ENCODE measurements at places on chromosomes 3 and 15.

DNA sequence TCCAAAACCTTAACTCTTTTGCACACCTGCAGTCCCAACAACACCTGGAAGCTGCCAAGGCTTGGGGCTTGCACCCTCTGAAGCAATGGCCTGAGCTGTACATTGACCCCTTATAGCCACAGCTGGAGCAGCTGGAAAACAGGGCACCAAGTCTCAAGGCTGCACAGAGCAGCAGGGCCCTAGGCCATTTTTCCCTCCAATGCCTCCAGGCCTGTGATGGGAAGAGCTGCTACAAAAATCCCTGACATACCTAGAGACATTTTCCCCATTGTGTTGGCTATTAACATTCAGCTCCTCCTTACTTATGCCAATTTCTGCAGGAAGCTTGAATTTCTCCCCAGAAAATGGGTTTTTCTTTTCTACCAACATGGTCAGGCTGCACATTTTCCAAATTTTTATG lies 231.0 kb downstream of the ZMAT3 start:
- DNase-seq, result no peak

DNA sequence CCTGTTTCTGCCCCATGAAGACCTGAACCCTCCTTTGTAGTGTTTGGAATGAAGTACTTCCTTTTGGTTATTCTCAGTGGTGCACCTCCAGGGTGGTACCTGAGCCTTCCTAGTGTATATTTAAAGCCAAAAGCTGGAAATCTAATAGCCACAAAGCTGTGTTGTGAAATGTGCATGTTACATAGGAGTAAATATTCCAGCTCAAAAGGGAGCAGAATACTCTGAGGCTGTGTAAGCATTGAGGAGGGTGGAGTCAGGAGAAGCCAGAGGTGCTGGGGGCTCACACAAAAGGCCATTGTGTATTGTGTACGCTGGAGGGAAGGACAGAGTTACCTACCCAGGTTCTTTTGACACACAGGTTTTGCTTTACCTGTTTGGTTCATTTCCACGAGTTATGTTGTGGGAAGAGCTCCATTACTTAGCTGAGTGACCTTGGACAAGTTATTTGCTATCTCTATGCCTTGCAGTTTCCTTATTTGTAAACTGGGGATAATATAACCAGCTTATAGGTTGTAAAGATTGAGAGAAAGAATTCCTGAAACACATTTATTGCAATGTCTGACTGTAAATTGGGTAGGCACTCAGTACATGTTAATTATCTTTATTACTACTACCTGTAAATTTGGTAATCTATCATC lies 24.7 kb downstream of the GPR171 start:
- DNase-seq, result no peak

GRCh38 chr3:4006288-4006687 lies 207.1 kb downstream of the LRRN1 start:
- no peak for DNase-seq

DNA sequence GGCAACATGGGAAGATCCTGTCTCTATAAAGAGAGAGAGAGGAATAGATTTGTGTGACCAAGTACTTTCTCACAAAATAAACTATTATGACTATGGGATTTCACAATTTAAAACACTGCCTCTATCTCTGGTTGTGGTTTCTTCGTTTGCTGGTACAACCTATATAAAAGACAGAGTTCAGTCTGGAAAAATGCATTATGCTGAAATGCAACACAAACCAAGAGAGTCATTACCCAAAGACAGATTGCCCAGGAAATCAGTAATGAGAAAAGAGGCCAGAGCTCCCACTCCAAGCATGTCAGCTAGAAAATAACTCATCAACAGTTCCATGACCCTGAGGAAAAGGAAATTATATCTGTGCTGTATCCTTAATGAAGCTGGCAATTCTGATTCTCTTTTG lies 23.2 kb downstream of the GPR176 start:
- DNase-seq, result no peak

DNA sequence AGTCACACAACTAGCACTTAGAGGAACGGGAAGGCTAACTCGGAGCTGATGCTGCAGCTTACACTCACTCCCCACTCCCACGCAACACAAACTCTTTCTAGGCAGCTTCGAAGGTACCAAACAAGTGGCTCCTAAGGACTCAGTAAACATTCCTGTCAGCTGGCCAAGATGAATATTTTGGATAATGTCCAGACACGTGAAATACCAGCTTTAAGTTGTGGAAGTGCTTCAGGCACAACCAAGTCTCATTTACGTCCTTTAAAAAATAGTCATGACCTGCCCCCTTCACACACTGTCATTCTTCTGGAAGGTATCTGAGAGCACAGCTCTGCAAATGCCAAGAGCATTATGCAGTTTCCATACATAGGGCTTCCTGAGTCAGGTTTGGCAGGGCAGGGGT lies 1005.9 kb upstream of the CFAP20DC start:
- DNase-seq, result no peak

GRCh38 chr3:143121241-143122088 lies 1.9 kb downstream of the CHST2 start:
- peak; percentile 63 for DNase-seq

DNA sequence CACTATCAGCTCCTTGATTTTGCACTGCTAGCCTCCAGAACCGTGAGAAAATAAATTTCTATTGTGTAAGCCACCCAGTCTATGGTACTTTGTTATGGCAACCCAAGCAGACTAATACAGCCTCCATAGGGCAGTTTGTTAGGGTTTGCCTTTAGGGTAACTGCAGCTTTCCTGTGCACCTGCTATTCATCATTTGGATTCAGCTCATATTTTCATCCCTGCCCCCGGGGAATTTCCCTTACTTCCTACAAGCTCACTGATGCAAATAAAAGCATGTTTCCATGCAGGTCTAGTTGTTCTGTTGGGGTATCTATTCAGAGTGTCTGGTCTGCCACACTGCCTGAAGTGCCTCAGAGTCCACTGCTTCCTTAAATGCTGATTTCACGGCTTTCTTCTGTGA lies 48.6 kb upstream of the ATOSA start:
- no peak for DNase-seq

DNA sequence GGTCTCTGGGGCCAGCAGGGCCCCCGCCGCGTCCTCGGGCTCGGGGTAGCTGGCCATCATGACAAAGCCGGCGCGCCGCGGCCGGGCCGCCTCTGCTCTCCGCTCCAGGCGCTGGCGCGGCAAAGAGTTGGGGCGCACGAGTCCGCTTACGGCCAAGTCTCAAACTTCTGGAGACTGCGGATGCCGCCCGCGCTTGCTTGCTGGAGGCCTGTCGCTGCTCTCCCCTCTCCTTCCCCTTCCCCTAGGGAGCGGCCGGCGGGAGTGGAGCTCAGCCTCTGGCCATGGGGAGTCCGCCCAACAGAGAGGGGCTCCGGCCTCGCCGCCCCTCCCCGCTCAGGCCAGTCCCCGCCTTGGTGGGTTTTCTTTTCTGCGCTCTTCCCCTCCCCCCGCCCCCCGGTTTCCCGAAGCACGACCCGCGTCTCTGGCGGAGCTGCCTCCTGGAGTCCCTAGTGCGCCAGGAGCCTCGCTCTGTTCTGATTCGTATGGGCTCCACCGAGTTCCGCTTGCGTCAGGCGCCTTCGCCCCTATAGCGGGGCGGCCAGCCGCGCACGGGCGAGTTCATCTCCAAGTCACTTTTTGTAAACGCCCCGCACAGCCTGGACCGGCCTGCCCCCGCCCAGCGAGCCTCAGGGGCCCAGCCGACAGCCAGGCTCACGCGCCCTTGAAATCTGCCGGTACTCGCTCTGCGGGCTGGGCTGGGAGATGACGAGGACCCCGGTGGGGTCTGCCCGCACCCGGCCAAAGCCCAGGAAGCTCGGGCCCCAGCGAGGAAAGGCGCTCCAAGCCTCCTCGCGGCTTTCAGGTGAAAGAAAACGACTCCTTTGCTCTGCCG lies at the start of the genes FOXL2 and FOXL2NB:
Gene FOXL2 (minus strand): TSS at position 475 of the 832 bp plus-strand sequence. CDS start 415 bp downstream, at position 60.
Gene FOXL2NB (plus strand): TSS at position 555 of the 832 bp plus-strand sequence. CDS start 148 bp downstream, at position 703.
- no peak for DNase-seq

- DNase-seq, result no peak
Measured at GRCh38 chr15:48754011-48754410, 56.9 kb downstream of the CEP152 start.

DNA sequence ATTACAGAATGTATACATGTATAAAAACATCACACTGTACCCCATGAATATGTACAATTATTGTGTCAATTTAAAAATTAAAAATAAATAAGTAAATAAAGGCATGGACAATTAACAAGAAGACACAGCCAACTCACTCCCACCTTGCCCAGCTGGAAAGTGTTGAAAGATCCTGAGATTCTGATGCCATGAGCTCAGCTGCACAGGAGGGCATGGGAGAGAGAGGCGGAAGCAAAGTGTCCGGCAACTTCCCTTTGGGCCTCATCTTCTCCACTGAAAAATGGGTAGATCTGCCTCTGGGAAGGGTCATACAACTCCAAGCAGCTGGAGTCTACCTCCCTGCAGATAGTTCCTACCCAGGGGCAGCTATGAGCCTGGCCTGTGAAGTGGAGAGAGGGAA lies 277.3 kb downstream of the UACA start:
- DNase-seq, result no peak

DNA sequence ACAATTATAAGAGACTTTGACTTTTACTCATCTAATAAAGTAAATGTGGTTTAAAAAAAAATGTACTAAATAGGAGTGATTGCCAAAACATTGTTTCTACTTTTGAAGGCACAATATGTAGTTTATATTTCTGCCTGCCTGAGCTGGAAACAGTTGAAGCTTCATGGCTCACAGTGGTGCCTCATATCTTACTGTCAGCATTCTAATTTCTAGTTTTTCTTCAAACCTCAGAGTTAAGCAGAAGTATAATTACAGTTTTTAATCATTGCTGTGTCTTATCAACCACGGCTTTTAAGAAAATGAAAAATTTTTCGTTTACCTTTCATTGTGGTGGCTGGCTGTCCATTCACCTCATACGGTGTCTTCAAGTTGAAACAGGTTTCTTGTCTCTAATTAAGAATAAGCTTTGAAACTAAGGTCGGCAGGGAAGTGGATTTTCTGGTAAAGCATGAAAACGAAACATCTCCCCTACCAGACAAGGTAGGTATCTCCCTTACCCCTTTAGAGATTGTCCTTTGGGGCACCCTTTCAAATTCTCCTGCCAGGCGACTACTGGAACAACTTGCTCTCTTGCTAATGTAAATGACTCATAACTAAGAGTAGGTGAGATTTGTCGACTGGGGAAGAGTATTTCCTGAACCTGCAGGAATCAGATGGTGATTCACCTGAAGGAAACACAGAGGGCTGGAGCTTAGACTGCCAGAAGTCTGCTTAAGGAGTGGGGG lies at the start of gene GPR87:
Gene GPR87 (minus strand): TSS at position 554 of the 725 bp plus-strand sequence. CDS start 16,720 bp downstream, outside the sequence.
- no peak for DNase-seq

- DNase-seq, result no peak
Measured at GRCh38 chr15:36390491-36390890, 188.9 kb upstream of the CDIN1 start.

- DNase-seq, result peak; percentile 8
Measured at GRCh38 chr15:51736069-51736468, 1.4 kb downstream of the LYSMD2 start.

DNA sequence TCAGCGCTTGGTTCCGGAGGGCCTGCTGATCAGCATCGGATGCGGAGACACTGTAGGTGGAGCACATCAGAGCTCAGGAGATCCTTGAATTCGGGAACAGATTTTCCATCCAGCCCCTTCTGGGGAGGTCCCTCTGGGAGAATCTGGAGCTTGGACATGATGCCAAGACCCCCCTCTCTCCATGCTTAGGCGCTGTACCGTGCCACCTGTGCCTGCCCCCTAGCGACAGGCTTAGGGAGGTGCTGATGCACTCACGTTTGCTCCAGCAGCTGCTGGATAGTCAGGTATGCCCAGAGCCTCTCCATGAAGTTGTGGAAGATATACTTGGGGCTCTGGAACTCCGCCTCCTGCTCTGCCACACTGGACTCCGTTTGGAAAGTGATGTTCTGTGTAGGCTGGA lies 9.7 kb downstream of the ITIH4 start:
- no peak for DNase-seq

GRCh38 chr3:177595530-177596188 lies 398.4 kb upstream of the TBL1XR1 start:
- DNase-seq, result no peak

DNA sequence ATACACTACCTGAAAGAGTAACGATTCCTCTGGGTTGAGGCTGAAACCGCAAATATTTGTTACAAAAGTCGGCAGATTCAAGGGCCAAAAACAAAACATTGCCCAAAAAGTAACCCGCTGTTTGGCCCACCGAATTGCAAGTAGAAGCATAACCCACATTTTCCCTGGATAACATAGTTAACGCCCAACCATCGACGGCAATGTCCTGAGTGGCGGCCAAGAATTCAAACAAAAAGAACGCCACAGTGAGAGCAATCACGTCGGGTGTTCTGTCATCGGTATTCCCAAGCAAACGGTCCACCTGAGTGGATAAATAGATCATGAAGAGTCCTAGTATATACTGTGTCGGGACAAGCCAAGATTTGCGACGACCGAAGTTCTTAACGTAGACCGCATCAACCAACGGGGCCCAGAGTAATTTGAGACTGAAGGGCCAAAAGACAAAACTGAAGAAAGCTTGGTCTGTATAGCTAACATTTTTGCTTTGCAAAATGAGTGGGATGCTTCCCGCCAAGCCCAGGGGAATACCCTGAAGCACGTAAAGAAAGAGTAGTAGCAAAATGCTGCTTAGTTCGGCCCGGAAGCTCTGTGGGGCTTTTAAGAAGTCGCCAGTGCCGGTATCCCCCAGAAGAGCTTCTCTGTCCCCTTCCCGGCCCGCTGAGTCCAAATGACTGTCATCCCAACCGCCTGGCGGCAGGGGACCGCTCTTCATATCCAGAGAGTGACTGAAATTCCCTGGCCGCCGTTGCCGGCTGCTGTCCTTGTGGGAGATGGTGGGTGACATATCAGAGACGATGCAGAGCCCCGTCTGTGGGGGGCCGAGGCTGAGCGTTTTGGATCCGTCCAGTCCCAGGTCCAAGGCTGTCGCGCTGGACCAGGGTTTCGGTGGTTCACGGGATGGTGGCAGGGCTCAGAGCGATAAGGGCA lies 750 bp downstream of the SLC33A1 start:
- DNase-seq, result peak; percentile 15

GRCh38 chr15:39354189-39354588 lies 226.7 kb upstream of the THBS1 start:
- DNase-seq, result no peak

DNA sequence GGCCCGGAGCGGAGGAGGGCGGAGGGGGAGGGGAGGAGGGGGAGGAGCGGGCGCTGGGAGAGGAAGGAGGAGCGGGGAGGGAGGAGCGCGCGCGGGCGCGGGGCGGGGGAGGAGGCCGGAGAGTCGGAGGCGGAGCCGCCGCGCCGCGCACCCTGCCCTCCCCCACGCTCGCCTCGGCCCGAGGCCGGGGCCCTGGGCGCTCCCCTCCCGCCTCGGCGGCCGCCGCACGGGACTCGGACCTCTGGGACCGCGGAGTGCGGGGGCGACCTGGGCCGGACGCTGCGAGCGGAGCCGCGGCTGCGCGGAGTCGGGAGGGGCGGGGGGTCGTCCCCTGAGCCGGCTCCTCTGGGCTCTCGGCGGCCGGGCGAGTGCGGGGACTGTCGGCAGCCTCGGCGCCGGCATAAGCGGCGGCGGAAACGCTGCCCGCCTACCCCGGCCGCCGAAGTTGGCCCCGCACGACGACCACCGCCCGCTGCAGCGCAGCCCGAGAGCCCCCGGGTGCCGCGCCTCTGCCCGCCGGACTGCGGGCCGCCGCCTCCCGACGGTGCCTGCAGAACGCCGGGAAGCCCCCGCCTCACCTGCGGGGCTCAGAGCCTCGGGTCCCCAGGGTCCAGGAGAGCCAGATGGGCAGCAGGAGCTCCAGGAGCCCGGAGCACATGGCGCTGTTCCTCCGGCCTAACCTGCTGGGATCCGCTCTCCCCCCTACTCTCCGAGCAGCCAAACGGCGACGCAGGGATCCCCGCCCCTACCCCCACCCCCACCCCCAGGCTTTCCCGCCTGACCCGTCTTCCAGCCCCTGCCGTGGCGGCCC lies 406 bp upstream of the GABRB3 start:
- no peak for DNase-seq

GRCh38 chr15:40847223-40847961 lies 3.5 kb downstream of the SPINT1 start:
- DNase-seq, result no peak
